ENCODE measurements at places on chromosomes 7 and 10. TPM values are rescaled to one million over a fixed set of nuclear protein-coding genes. Genes with fewer than 3 reads are reported as not detected.

DNA sequence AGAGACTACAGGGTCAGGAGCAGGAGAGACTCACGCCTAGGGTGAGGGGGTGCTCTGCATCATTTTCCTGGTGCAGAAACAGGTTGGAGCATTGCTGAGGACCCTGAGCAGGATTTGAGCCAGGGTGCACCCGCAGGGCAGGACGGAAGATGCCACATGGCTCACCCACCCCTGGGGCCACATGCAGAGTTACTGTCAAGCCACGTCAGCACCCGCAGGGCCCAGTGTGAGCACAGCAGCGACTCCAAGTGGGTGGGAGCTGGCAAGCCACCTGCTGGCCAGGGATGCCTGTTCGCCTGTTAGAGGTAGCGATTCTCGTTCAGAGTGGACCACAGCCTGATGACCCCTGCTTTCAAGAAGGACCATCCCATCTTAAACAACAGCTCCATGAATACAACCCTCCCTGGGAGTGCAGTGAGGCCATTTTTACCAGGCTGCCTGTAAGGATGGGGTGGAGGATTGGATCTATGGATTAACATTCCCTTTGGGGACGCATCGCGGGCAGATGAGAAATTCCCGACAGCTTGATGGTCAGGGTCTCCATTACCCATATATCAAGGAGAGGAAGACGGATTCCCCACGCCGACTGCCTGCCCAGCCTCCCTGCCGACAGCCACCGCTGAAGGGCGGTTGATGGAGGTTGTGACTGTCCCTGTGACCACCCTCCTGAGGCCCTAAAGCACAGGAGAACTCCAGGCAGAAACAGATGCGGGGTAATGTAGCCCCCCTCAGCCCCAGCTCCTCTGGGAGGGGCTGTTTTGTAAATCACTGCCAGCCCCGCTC lies 101.1 kb upstream of the RET start:
- peak; percentile 12 for DNase-seq

- DNase-seq: no peak
Observed at GRCh38 chr7:116356333-116356965, 143.1 kb upstream of the CAV2 start.

GRCh38 chr7:31873816-31874597 lies 187.0 kb downstream of the PPP1R17 start:
- DNase-seq: no peak

GRCh38 chr7:77288676-77289320 lies 89.2 kb upstream of the FGL2 start:
- DNase-seq: no peak

DNA sequence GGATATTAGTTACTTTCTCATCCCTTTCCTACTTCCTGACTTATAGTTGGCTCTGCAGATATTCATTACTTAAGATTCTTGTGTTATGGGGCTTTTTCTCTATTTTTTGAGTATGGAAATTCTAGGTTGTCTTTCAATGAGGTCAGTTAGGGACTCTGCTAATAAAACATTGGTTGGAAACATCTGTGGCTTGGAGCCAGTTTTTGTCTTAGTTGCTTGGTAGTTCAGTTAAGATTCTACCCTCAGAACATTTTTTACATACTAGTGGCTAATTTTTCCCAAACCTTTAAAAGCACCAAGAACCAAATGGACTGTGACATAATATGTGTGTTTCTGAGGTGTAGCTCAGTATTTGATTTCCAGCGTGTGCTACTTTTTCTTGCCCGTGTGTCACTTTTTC lies 305.6 kb upstream of the FZD1 start:
- DNase-seq: no peak

- DNase-seq: no peak
Observed at GRCh38 chr7:47523401-47523800, 58.5 kb downstream of the TNS3 start.

DNA sequence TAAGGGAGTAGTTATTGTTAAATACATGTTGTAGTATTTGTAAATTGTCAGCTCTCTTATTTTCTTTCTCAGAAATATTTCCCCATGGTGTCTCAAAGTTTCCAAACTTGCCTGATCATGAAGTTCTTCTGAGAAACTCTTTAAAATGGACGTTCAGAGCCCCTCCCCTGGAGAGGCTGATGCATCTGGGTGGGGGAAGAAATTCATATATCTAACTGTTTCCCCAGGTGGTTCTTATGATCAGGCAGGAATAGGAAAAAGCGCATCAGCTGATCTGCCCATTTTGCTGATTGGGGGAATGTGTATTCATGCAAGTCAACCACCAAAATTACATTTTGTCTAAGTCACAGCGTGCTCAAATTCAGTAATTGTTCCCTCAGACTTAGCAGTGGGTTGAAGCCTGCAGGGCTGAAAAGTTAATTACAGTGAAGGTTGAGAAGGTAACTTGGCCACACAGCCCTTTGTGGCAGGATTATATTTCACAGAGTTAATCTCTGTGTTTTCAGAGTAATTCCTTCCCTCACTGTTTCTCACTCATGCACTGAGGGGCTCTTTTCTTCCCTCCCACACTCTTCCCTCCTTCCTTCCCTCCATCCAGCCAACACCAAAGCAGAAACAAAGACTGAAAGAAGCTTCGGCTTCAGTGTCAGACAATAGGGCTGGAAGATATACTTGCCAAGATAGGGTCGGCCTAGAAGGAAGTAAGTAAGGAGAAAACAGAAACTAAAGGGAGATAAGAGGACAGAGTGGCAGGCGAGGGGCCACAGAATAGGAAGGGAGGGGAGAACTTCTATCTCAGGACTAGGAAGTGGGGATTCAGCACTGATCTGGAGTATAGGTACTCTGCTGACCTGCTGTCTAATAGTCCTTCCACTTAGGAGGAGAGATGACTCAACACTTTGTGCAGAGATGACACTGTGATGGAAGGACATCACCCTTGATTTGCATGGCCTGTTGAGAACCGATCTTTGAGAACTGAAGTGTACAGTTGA lies 50.5 kb upstream of the STARD3NL start:
- DNase-seq: no peak

- no peak for DNase-seq
Observed at GRCh38 chr7:100891568-100892247, 2.2 kb upstream of the UFSP1 start.

- DNase-seq: no peak
Observed at GRCh38 chr10:5582736-5583135, 58.0 kb downstream of the CALML3 start.

DNA sequence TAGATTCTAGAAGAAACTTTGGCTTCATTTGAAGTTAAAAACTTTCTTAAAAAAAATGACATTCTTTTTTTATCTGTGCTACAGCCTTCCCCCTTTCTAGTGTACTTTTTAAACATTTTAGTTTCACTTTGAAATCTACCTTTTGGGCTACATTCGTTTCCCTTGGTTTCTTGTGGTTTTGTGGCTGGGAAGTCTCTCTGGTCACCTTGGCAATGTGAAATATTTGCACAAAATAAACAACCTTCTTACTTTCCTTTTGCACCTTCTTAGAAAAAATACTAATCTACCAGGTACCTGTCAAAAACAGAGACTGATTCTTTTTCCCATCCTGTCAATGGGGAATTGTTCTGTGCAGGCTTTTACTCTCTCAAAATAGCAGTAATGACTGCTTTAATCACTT lies 350.2 kb downstream of the GATA3 start:
- DNase-seq: no peak

- DNase-seq: no peak
Observed at GRCh38 chr10:61895898-61896600, 5.5 kb upstream of the ARID5B start.

GRCh38 chr10:6222755-6223154 lies 20.0 kb downstream of the PFKFB3 start:
- DNase-seq: no peak

GRCh38 chr10:28938745-28939144 lies 261.4 kb downstream of the BAMBI start:
- DNase-seq: no peak

- DNase-seq: no peak
Observed at GRCh38 chr7:139351027-139351426, 8.7 kb upstream of the LUC7L2 start.

GRCh38 chr7:50659329-50659965 lies 94.2 kb upstream of the DDC start:
- DNase-seq: no peak

DNA sequence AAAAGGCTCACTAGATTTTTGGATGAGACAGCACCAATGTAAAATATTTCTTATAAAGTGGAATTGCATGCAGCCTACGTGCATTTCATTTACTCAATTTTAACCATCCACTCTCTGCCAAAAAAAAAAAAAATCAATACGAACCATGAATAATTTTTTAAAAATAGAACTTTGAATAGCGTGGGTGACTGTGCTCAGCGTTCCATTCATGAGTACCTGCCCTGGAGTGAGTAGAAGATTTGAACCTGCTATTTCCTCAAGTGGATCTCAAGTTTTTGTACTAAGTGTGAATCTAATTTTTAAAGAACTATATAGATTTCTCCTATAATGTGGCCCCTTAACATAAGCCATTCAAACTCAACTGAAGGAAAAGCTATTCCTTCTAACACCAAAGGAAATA lies 105.3 kb downstream of the ARHGAP12 start:
- no peak for DNase-seq

GRCh38 chr7:157271991-157272324 lies 64.8 kb upstream of the DNAJB6 start:
- no peak for DNase-seq

DNA sequence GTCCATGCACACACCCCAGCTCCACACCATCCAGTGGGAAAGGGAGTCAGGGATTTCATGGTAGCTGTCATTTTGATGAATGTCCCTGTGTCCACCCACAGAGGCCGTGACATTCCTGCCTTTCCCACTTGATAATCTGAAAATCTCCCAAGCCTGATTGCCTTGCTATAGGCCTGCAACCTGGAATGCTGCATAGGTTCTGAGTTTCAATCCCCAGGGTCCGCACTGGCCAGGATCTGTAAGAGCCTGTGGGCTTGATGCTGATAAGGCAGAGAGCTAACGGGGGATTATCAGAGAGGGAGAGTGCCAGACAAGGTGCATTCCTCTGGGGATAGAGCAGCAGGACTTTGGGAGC lies 57.5 kb downstream of the RBM20 start:
- no peak for DNase-seq

DNA sequence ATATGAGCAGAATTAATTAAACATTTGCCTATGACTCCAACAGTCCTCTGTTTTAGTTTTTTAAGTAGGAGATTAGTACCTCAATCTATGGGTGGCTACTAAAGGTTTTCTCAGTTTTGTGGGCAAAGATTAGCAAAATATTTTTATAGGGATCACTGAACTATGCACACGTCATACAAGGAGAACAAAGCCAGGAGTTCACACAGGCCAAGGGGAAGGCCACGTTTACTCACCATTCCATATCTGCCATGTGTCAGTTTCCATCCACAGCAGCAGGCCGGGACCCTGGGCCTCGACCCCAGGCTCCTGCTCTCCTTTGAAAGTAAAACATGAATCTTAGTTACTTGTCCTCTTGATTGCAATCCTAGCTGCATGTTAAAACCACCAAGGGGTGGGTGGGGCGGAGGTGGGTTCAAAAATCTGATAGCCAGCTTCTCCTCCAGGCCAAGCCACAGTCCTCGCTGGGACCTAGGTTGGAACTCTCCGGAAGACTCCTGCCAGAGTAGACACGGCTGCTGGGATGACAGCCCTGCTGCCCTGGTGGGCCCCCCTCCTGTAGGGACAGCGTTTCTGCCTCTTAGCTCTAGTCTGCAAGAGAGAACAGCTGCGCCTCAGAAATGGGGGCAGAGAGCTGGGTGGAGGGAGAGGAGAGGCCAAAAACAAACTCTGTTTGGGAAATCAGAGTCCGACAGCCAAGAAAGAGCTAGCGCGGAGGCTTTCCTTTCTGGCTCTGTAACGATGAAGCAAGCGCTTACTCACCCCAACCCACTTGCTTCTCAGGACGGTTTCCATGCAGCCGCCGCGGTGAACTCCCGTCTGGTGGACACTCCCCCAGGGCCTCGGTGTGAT lies 35.6 kb downstream of the PITRM1 start:
- no peak for DNase-seq

DNA sequence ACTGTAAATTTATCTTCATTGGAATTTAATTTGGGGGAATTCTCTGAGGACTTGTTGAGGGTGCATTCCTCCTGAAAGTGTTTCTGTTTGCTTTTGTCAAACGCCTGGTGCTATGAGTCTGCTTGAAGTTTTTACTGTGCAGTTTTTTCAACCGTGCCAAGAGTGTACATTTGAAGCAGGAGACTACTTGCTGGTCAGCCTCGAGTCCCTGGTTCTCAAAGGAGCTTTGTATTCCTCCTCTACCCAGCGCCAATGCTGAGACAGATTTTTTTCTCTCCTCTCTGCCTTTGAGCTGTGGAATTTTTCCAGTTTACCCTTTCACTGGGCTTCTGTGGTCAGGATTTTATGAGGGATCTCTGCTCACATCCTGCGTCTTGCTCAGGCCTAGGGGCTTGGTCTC lies 62.1 kb downstream of the NPY start:
- no peak for DNase-seq

- no peak for DNase-seq
Observed at GRCh38 chr7:148142660-148143248, 447.8 kb upstream of the C7orf33 start.

DNA sequence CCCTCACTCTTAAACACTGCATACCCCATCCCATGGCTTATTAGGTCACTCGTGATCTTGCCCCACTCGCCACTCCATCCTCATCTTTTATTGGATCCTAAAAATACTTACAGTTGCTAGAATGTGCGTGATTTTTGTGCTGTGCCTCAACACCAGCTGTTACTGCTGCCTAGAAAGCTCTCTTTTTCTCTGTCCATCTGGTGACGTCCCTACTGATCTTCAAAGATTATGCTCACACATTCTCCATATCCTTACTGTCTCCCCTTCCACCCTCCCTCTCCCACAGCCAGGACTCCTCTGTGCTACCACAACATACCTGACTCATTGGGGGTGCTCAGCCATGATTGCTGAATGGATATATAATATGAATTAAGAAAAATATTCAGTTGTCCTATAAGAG lies 42.0 kb downstream of the CDK6 start:
- DNase-seq: no peak

DNA sequence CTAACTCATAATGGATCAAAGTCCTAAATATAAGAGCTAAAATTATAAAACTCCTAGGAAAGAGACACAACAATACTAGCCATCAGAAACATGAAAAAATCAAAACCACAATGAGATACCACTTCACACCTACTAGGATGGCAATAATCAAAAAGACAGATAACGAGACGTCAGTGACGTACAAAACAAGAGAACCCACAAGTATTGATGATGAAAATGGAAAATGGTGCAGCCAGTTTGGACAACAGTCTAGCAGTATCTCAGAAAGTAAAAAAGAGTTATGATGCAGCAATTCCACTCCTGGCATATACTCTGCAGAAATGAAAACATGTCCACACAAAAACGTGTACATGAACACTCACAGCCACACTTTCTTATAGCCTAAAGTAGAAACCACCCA lies 173.5 kb downstream of the SRPK2 start:
- DNase-seq: no peak

The OR2A12 gene
- not detected for total RNA-seq

The PTN gene
- total RNA-seq: 26.1 TPM

The ATP6V1F gene
- total RNA-seq: 101 TPM

The LRCH4 gene
- 52.2 TPM for total RNA-seq

The PARG gene
- 19.0 TPM for total RNA-seq

The PFKP gene
- 83.9 TPM for total RNA-seq

The CALML3 gene
- not detected for total RNA-seq

The RHOBTB1 gene
- total RNA-seq: 19.5 TPM

The CAMK1D gene
- 15.8 TPM for total RNA-seq

The CFAP70 gene
- total RNA-seq: 3.1 TPM

The NPFFR1 gene
- 0.19 TPM for total RNA-seq

The GIMAP1 gene
- 7.4 TPM for total RNA-seq

Measured in omental fat pad (tissue), 4 donors.